8988T (cell line): ENCODE measurements at places on chromosomes 5 and 9.

- DNase-seq: no peak
Measured at GRCh38 chr5:124859027-124859426, 112.6 kb upstream of the ZNF608 start.

DNA sequence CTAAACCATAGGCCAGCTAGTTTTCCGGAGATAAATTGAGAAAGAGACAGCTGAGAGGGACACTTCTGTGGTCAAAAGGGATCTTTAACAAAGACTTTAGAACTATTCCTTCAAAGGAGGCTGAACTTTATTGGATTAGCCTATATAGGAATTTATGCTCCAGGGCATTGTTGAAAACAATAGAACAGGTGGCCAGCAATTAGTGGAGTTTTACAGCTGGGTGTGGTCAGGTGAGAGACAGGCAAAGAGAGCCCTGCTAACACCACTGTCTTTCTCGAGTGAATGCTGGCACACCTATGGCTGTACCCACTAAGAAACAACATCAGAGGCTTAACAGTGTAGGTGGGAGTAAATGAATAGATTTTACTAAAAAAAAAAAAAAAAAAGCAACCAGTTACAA is 16.7 kb upstream of the TLR4 start:
- no peak for DNase-seq

- no peak for DNase-seq
Measured at GRCh38 chr5:60955239-60955638, 10.2 kb downstream of the NDUFAF2 start.

- no peak for DNase-seq
Measured at GRCh38 chr5:136052692-136053335, 24.0 kb downstream of the TGFBI start.

- DNase-seq: no peak
Measured at GRCh38 chr9:89839449-89839848, 234.6 kb downstream of the GADD45G start.

DNA sequence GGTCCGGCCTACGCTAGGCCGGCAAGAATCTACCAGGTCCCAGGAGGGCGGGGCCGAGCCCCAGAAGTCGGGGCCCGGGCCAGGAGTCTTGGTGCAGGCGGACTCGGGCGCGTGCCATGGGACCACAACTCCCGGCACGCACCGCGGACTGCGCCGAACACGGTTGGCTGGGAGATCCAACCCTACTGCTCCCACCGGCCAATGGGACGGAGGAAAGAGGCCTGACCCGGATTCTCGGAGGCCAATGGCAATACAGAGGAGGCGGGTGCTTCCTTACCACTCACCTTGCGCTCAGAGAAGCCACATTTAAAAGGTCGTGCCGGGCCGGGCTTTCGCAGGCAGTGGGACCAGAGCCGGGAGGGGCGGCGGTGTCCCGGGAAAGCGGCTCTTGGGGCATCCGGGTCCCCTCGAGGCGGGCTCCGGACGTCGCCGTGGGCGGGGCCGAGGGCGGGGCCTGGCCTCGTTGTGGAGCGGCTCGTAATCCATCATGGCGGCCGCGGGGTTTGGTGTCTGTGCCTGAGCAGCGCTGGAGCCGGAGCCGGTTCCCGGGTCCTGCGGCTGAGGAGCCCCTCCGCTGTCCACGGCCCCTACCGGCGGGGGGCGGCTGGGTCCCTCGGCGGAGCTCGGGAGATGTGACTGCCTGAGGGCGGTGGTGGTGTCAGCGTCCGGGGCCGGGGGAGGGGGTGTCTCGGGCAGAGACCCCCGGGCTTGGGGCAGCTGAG is 19.1 kb downstream of the EXOSC2 start:
- peak; percentile 90 for DNase-seq

GRCh38 chr5:122310889-122311288 is 1.1 kb upstream of the SNCAIP start:
- DNase-seq: no peak

DNA sequence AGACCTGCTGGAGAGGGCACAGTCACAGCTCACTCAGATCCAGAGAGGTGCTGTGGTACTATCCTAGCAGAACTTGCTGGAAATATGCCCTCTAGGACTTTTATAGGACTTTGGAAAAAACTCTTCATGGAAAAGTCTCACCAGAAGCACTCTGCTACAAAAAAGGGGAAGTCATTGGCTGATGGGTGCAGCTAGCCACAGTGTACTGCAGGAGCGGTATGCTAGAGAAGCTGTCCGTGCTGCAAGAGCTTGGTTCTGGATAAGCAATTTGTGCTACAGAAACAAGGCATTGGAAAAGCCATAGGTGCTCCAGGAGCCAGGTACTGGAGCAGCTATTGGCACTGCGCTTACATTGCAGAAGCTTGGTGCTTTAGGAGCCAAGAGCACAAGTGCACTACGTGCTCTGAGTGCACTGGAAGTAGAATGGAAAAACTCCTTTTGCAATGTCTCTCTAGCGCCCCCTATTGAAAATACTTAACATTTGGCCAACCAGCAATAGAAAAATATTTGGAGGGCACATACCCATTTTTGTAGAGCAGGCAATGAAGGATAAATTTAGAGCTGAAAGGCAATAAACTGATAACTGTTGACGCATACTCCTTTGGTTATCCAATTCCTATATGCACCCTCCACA is 83.4 kb downstream of the MEGF10 start:
- no peak for DNase-seq

GRCh38 chr9:21778304-21778703 is 24.1 kb upstream of the MTAP start:
- DNase-seq: no peak

- DNase-seq: no peak
Measured at GRCh38 chr5:82405161-82405560, 127.0 kb upstream of the RPS23 start.

DNA sequence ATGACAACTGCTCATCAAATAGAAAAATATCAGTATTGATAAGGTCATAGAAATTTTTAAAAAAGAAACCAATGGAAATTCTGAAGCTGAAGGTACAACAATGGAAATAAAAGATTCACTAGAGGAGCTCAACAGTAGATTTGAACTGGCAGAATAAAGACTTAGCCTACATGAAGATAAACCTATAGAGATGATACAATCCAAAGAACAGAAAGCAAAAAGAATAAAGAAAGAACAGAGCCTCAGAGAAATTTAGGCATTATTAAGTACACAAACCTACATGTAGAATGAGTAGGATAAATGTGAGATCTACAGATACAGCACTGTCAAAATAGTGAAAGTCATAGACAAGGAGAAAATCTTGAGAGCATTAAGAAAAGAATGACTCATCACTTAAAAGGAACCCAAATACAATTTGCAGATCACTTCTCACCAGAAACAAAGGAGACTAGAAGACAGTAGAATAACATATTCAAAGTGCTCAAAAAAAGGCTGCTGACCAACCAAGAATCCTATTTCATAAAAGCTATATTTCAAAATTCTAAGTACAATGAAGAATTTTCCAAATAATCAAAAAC is 47.8 kb upstream of the HTR4 start:
- DNase-seq: no peak

DNA sequence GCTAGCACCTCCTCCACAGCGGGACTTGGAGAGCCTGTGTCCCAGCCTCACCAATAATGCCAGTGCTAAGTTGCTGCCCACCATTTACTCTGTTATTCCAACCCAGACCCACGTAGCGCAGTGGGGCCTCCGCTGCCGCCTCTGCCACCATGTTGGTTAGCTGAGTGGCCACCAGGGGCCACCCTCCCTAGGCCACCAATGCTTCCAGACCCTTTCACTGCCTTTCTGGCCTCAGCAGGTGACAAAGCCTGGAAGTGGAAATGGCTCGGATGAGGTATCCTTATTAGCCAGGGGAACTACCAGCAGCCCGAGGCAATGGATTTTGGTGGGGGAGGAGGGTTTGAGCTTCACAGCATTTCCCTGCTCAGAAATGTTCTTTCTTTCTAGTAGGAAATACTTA is 110.1 kb downstream of the OSTF1 start:
- no peak for DNase-seq

GRCh38 chr5:129664336-129664937 is 83.5 kb upstream of the MINAR2 start:
- DNase-seq: no peak

- DNase-seq: no peak
Measured at GRCh38 chr9:133604214-133604613, 5.0 kb downstream of the FAM163B start.

GRCh38 chr5:9596171-9596780 is 33.9 kb downstream of the TAS2R1 start:
- no peak for DNase-seq
